Activated naive CD8-positive, alpha-beta T cell treated with anti-CD3 and anti-CD28 coated beads for 36 hours (primary cell): ENCODE measurements at places on chromosomes 2 and 18. TPM values are rescaled to one million over a fixed set of nuclear protein-coding genes. Genes with fewer than 3 reads are reported as not detected.

Gene PROKR1
- total RNA-seq = 0.60 TPM

Gene RAPH1
- 1.9 TPM for total RNA-seq

Gene MROH2A
- not detected for total RNA-seq

Gene GYPC
- total RNA-seq = 179 TPM

Gene NAT8
- total RNA-seq = not detected

Gene PECR
- total RNA-seq = 16.2 TPM

Gene ZSWIM2
- not detected for total RNA-seq

Gene ARHGAP15
- 45.2 TPM for total RNA-seq

Gene POMC
- total RNA-seq = 6.8 TPM

Gene SP110
- 87.6 TPM for total RNA-seq

Gene FAP
- total RNA-seq = not detected

Gene XDH
- total RNA-seq = not detected

Gene CHRND
- total RNA-seq = not detected

Gene ABCB11
- total RNA-seq = not detected

Gene CSRNP3
- total RNA-seq = not detected

Gene ANKRD36C
- total RNA-seq = 25.4 TPM

Gene NAB1
- total RNA-seq = 33.3 TPM

Gene WDR43
- 179 TPM for total RNA-seq

Gene FHOD3
- total RNA-seq = not detected

Gene LHCGR
- not detected for total RNA-seq

Gene KCNK3
- not detected for total RNA-seq

Gene BABAM2
- total RNA-seq = 53.2 TPM

Gene RBMS1
- 39.3 TPM for total RNA-seq

Gene CRYGA
- not detected for total RNA-seq

Gene HOXD3
- not detected for total RNA-seq

Gene SERPINB12
- total RNA-seq = not detected

Gene CRYGD
- total RNA-seq = not detected

Gene AGPS
- 75.5 TPM for total RNA-seq

Gene CYP26B1
- not detected for total RNA-seq

Gene CABLES1
- total RNA-seq = 10.0 TPM

Gene ALPG
- total RNA-seq = not detected

Gene TMEM37
- not detected for total RNA-seq

Gene XIRP2
- total RNA-seq = not detected

Gene COL4A3
- total RNA-seq = not detected

Gene FZD7
- 0.68 TPM for total RNA-seq

Gene ZNF521
- total RNA-seq = not detected

Gene CLEC4F
- not detected for total RNA-seq

Gene CNTNAP5
- total RNA-seq = not detected

Gene MOGAT1
- not detected for total RNA-seq

Gene PROC
- not detected for total RNA-seq

Gene AFF3
- 2.9 TPM for total RNA-seq

Gene GAL3ST2
- total RNA-seq = 0.31 TPM

Gene MAT2A
- total RNA-seq = 368 TPM

Gene CGREF1
- 9.8 TPM for total RNA-seq
